Activated CD4-positive, alpha-beta memory T cell treated with anti-CD3 and anti-CD28 coated beads for 36 hours (primary cell): ENCODE measurements at places on chromosomes 1 and 21. TPM values are rescaled to one million over a fixed set of nuclear protein-coding genes. Genes with fewer than 3 reads are reported as not detected.

The TSTD1 gene
- 70.2 TPM for total RNA-seq

The USF1 gene
- 43.4 TPM for total RNA-seq

The TMEM82 gene
- total RNA-seq, result not detected

GRCh38 chr1:223535319-223535718 lies 130.2 kb downstream of the CAPN8 start:
- no peak for DNase-seq

The SLFNL1 gene
- not detected for total RNA-seq

The MCOLN2 gene
- 43.2 TPM for total RNA-seq

- DNase-seq, result no peak
Observed at GRCh38 chr21:31560479-31560878, 99.0 kb upstream of the SOD1 start.

- DNase-seq, result no peak
Observed at GRCh38 chr1:231383159-231383860, 38.8 kb downstream of the EGLN1 start.

- DNase-seq, result no peak
Observed at GRCh38 chr1:195866781-195867222, 741.4 kb downstream of the KCNT2 start.

The WDR64 gene
- total RNA-seq, result not detected

The TSPEAR gene
- total RNA-seq, result not detected

The VANGL2 gene
- total RNA-seq, result not detected

DNA sequence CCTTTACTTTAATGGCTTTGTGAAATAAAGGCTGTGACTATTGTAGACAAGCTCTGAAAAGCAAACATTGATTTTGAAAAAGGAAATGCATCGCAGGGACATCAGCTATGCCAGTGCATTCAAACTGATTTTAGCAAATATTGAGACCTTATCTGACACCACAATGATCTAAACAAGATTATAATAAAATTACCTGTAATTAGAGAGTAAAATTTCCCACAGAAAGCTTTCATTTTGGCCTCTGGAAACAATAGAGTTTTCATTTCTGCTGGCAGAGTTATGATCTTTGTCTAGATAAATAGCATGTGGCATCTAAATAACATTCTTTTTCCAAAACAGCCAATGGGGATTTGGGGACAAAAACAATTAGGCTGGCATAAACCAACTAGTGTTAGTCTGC lies 650.4 kb upstream of the PRMT6 start:
- DNase-seq, result no peak

The CLCA1 gene
- total RNA-seq, result not detected

- no peak for DNase-seq
Observed at GRCh38 chr1:46302641-46303037, 777 bp downstream of the LRRC41 start.

The SEC16B gene
- not detected for total RNA-seq

GRCh38 chr1:158087320-158087927 lies 93.3 kb upstream of the CD1D start:
- peak; percentile 41 for DNase-seq

The OR6N1 gene
- total RNA-seq, result not detected

DNA sequence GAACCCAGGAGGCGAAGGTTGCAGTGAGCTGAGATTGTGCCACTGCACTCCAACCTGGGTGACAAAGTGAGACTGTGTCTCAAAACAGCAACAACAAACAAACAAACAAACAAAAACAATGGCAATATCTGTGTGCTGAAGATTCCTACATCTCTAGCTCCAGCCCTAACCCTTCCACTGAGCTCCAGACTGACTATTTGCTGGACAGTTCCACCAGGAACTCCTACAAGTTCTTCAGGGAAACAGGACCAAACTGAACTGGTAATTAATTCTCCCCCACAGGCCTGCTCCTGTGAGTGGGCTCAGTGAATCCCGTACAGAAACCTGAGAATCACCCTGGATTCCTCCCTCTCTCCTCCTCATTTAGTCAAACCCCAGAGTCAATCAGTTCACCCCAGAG lies 1.5 kb downstream of the SERPINC1 start:
- no peak for DNase-seq

The HFM1 gene
- total RNA-seq, result not detected

- no peak for DNase-seq
Observed at GRCh38 chr1:231940701-231941100, 314.1 kb downstream of the DISC1 start.

The NGF gene
- not detected for total RNA-seq

The UTP11 gene
- 51.2 TPM for total RNA-seq

GRCh38 chr1:204571128-204571527 lies 54.9 kb downstream of the MDM4 start:
- DNase-seq, result no peak

The INTS3 gene
- 47.7 TPM for total RNA-seq

DNA sequence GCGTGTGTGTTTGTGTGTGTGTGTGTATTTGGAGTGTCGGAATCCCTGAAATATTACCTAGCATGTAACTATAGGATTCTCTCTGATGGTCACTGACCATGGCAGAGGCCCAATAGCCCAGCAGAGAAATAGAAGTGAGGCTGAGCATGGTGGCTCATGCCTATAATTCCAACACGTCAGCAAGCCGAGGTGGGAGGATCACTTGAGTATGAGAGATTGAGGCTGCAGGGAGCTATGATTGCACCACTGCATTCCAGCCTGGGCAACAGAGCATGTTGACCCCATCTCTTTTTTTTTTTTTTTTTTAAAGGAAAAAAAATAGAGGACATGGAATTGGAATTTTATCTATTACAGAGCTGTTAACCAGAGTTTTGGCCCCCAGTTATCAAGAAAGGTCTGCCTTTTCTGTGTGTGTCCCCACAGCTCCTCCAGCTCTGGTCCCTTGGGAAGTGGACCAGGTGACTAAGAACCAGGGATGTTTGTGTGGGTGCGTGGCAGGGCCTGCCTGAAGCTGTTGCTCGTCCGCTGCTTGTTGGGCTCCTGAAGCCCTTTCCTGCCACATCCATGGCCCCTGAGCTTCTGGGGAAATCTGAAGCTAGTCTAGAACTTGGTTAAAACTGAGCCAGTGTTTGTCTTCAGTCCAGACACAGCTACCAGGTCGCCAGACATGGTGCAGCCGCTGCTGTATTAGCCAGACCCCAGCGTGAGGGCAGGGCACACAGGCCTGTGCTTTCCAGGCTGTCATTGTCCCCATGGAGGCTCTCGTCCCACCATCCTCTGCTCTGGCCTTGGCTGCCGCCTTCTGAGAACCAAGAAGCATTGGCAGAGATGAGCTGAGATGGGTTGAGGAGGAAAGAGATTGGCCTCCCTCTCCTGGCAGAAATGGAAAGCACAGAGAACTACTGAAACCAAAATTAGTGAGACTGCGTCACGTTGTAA lies 25.5 kb downstream of the CAPN9 start:
- no peak for DNase-seq

The MYOC gene
- not detected for total RNA-seq

The LCE2C gene
- not detected for total RNA-seq

The LRRC71 gene
- not detected for total RNA-seq
